ENCODE measurements at places on chromosomes 1 and 21. TPM values are rescaled to one million over a fixed set of nuclear protein-coding genes. Genes with fewer than 3 reads are reported as not detected.

The LCE3E gene
- total RNA-seq = 0.63 TPM

The RHEX gene
- not detected for total RNA-seq

The PM20D1 gene
- not detected for total RNA-seq

The TEKT2 gene
- 0.65 TPM for total RNA-seq

The CAMK1G gene
- total RNA-seq = not detected

The CD1E gene
- total RNA-seq = not detected

The NBPF4 gene
- not detected for total RNA-seq

The TAS1R1 gene
- not detected for total RNA-seq

The SLC16A1 gene
- total RNA-seq = 109 TPM

The FYB2 gene
- total RNA-seq = not detected

The CHIA gene
- total RNA-seq = not detected

The OR2T3 gene
- not detected for total RNA-seq

The MEX3A gene
- total RNA-seq = 3.3 TPM

The SELENBP1 gene
- total RNA-seq = 8.6 TPM

The IFNLR1 gene
- total RNA-seq = 3.4 TPM

The FAM43B gene
- not detected for total RNA-seq

The ICOSLG gene
- total RNA-seq = 1.3 TPM

The PDC gene
- total RNA-seq = not detected

The DAB1 gene
- not detected for total RNA-seq

The ANGPTL3 gene
- total RNA-seq = not detected

The BMP8B gene
- under 0.01 TPM for total RNA-seq

The ZSCAN20 gene
- total RNA-seq = 3.1 TPM

The SERPINC1 gene
- not detected for total RNA-seq

The ZNF593OS gene
- not detected for total RNA-seq

The OR6N2 gene
- total RNA-seq = not detected

The CDC20 gene
- total RNA-seq = 191 TPM

The NR0B2 gene
- total RNA-seq = not detected

The FCRL5 gene
- not detected for total RNA-seq

The BTG2 gene
- 57.2 TPM for total RNA-seq

The PROK1 gene
- not detected for total RNA-seq

The PLPPR4 gene
- not detected for total RNA-seq

The CCDC190 gene
- total RNA-seq = not detected

The SPATA45 gene
- not detected for total RNA-seq

The KLHL20 gene
- total RNA-seq = 21.1 TPM

The CFAP107 gene
- not detected for total RNA-seq

The HPCAL4 gene
- total RNA-seq = not detected

The FBLIM1 gene
- 98.4 TPM for total RNA-seq

The CDKN2C gene
- total RNA-seq = 6.4 TPM

The NTMT2 gene
- not detected for total RNA-seq

The FHL3 gene
- total RNA-seq = 35.5 TPM

The ATPAF1 gene
- total RNA-seq = 36.5 TPM

The MRPS6 gene
- 28.6 TPM for total RNA-seq

The CHI3L2 gene
- not detected for total RNA-seq

The SAMD13 gene
- 1.3 TPM for total RNA-seq

The PGLYRP3 gene
- total RNA-seq = 6.0 TPM
